Activated CD4-positive, alpha-beta memory T cell treated with anti-CD3 and anti-CD28 coated beads for 36 hours (primary cell): ENCODE measurements at places on chromosomes 2 and 18. TPM values are rescaled to one million over a fixed set of nuclear protein-coding genes. Genes with fewer than 3 reads are reported as not detected.
A peak's percentile ranks its signal among the peaks of the same experiment; 100 is the strongest.

The SPDYA gene
- 0.92 TPM for total RNA-seq

The KIF3C gene
- total RNA-seq: 5.4 TPM

The TANC1 gene
- total RNA-seq: 0.86 TPM

The FOXI3 gene
- total RNA-seq: not detected

The ANKRD53 gene
- not detected for total RNA-seq

The ELP2 gene
- 83.7 TPM for total RNA-seq

DNA sequence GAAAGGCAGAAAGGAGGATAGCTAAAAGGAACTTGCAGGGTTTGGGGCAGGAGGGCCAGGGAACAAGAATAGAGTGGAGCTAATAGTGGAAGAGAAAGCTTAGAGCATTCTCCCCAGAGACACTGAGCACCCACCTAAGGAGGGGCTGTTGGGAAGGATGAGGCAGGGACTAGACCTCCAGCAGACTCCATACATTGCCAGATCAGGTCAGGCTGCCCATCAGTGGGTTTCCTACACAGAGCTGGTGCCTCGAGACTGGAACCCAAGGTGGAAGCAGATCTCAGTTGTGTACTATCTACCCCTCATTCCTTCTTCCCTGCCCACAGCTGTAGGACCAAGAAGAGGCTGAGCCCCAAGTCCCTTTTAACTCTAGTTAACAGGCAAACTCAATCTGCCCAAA lies 148.5 kb downstream of the ZFP36L2 start:
- no peak for DNase-seq

- no peak for DNase-seq
Observed at GRCh38 chr2:23393722-23394121, 8.7 kb downstream of the KLHL29 start.

- DNase-seq: no peak
Observed at GRCh38 chr2:34029073-34029472, 430.0 kb upstream of the FAM98A start.

- no peak for DNase-seq
Observed at GRCh38 chr2:234853729-234854128, 98.1 kb upstream of the SH3BP4 start.

DNA sequence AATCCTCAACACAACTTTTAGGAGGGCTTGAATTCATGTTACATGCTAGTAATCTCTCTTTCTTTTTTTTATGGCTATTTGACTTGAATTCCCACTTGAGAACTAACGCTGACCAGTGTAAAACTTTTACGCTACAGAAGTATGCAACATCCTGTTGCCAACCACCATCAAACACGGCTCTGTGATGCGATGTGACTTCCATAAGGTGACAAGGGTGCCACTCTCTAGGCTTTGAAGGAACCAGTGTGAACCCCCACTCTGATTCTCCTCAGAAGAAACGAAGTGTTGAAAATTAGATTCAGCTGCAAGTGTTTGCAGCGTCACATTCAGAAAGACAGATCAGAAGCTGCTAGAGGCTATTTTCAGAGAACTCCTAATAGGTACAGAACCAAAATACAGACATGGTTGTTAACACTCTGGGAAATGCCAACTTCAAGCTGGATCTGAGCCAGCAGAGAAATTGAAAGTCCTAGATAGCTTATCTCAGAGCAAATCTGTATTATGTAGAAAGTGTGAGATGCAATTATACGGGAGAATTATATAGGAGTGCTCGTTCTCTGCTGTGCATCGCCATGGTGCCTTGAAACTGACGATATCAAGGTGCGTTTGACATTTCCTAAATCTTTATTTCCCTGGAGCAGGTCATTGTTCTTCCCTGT lies 271.2 kb downstream of the LPIN1 start:
- DNase-seq: no peak

- DNase-seq: no peak
Observed at GRCh38 chr2:62325398-62325797, 129.5 kb downstream of the B3GNT2 start.

DNA sequence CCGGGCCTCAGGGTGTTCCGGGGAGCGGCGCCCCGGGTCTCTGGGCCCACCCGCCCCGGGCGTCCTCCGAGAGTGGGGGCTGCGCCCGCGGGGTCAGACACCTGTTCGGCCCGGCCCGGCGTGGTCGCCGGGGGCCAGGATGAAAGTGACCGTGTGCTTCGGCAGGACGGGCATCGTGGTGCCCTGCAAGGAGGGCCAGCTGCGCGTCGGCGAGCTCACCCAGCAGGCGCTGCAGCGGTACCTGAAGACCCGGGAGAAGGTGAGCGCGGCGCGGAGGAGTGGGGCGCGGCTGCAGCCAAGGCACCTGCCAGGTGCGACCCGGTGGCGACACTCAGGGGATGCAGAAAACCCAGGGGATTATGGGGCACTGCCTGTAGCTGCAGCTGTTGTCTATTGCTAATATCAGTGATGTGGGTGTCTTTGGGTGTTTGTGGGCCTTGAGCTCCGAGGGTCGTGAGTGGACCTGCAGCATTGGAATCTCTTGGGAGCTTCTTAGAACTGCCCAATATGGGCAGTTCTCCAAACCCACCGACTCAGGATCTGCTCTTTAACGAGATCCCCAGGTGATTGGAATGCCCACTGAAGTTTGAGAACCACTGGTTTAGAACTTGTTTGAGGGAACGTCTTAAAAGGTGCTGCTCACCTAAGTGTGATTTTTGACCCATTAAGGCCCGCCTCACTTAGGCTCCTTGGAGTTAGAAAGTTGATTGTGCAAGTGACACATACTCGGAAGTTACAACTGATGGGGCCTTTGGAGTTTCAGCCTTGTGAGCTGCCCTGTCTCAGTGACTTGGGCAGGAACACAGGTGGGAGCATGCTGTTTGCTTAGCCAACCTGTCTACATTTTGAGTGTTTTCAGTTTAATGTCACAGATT lies 823 bp downstream of the PARD3B start:
- DNase-seq: peak; percentile 10

- DNase-seq: no peak
Observed at GRCh38 chr2:160409480-160409879, 84.1 kb downstream of the RBMS1 start.

DNA sequence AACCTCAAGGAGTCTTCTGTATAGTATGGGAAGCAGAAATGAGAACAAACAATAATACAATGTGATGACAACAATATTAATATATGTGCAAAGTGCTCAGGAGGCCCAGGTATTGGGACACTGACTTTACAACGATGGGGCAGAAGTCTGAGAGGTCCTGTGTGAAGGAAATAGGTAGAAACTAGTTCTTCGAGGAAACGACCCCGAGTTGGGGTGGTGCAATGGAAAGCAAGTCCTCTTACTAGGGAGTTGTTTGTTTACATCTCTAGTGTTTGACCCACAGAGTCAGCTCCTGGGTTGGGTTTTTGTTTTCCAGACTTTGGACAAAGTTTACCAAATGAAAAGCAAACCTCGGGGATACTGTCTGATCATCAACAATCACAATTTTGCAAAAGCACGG lies 16.2 kb downstream of the CASP8 start:
- no peak for DNase-seq

DNA sequence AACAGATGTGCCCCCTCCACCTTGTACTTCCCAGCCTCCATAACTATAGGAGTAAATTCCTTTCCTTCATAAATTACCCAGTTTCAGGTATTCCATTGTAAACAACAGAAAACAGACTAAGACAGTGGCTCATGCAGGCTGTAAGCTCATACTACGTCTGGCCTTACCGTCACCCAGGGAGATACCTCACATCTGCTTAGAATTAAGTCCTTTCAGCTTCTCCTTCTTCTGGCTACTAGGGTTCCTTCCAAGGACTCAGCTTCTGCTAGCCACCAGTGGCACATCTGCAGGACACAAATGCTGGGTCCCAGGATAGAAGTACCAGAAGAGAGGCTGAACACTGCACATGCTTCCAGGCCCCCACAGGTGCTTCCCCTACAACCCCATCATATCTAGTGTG lies 22.4 kb upstream of the FEZ2 start:
- DNase-seq: no peak
